ENCODE measurements at places on chromosomes 3 and 15. TPM values are rescaled to one million over a fixed set of nuclear protein-coding genes. Genes with fewer than 3 reads are reported as not detected.

DNA sequence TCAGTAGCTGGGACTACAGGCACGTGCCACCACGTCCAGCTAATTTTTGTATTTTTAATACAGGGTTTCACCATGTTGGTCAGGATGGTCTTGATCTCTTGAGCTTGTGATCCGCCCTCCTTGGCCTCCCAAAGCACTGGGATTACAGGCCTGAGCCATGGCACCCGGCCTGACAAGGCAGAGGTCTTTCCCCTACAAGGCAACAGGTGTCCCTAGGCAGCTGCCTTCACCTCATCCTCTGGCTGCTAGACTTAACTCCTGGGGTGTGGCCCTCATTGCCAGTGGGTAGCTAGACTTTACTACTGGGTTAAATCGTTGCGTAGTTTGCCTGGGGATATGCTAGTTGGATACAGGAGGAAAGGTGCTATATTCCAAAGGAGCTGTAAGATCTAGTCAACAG, 81.4 kb downstream of the CHRD start:
- DNase-seq: no peak

DNA sequence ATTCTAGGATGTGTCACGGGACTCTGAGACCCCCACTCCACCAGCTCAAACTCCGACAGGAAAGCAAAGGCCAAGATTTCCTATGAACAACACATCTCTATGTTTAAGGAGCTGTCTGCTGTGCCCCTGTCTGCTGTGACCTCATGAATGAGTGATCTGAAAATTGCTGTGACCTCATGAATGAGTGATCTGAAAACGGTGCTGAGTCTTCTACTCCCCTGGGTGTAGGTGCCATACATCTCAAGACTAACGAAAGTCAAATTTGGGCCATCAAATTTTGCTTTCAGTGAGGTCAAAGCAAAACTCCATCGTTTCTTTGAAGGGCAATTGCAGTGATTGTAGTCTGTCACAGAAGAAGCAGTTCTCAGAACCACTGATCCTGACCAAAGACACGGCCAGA, 24.4 kb downstream of the IL5RA start:
- DNase-seq: no peak

- DNase-seq: no peak
Measured at GRCh38 chr15:88800026-88800425, 3.2 kb upstream of the ACAN start.

GRCh38 chr3:111595232-111595631, at the start of gene ZBED2:
Gene ZBED2 (minus strand): TSS chr3:111595346. CDS start chr3:111594201, 1,145 bp downstream.
- no peak for DNase-seq

- peak; percentile 46 for DNase-seq
Measured at GRCh38 chr3:38454178-38454883, 641 bp downstream of the ACVR2B start.

The VWA5B2 gene
- total RNA-seq: not detected

The ESYT3 gene
- 0.35 TPM for total RNA-seq

The LMAN1L gene
- total RNA-seq: 1.1 TPM

The SCN11A gene
- 0.21 TPM for total RNA-seq

The PEX5L gene
- total RNA-seq: not detected

The AHSG gene
- not detected for total RNA-seq
